SW480 (cell line): ENCODE measurements at places on chromosomes 5 and 9.

- no peak for DNase-seq
Measured at GRCh38 chr5:77368367-77368766, 123.7 kb downstream of the WDR41 start.

- DNase-seq, result no peak
Measured at GRCh38 chr9:6229619-6230018, 14.0 kb downstream of the IL33 start.

DNA sequence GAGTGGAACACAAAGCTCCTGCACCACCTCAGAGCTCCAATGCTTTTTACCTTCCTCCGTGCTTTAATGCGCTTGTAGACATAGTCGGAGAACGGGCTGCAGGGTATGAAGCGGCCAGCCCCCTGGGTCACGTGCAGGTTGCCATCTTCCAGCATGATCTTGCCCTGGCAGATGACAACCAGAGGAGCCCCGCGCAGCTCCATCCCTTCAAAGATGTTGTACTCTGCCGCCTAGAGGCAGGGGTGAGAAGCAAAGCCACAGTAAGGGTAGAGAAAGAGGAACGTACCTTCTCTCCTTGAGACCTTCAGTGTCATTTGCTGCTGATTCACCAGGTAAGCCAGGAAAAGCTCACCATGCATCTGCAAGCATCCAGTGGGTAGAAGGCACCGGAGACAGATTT, 112.3 kb downstream of the DPYSL3 start:
- no peak for DNase-seq

- DNase-seq, result no peak
Measured at GRCh38 chr5:652023-652515, 39.9 kb downstream of the CEP72 start.

GRCh38 chr9:84512493-84512892, 157.0 kb upstream of the NTRK2 start:
- DNase-seq, result no peak

GRCh38 chr9:126886034-126886822, 25.8 kb downstream of the ZBTB34 start:
- no peak for DNase-seq
